Stimulated activated CD4-positive, alpha-beta T cell treated with anti-CD3 and anti-CD28 coated beads, Interleukin-1b, Interleukin-23, amount 100 ng/mL, for 48 hours (primary cell): ENCODE measurements at places on chromosomes 6 and 20.

- no peak for DNase-seq
Observed at GRCh38 chr6:52536424-52536916, 40.4 kb downstream of the TRAM2 start.

- no peak for DNase-seq
Observed at GRCh38 chr20:22974354-22974753, 60.8 kb upstream of the SSTR4 start.

DNA sequence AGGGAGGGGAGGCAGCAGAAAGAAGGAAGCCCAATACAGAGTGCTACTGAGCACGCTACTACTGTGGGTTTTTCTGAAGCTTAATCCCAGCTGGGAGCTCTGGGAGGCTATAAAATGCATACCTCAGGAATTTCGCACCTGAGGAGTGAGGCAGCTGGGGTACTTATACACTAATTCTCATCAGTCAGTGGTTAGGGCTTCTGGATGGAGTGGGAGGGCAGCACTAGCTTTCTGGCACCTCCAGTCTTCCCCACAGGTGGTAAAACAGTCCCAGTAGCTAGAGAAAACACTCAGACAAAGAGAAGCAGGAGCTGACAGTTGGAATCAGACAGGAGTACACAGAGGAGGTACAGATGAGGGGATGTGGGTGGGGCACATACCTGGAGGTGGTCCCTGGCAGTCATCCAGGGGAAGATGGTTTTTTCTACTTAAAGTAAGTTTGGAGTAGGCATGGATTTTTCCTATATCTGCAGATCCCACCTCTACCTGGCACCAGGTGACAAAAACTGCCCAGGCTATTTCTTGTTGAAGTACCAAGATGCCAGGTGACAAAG is 37.8 kb downstream of the CPXM1 start:
- no peak for DNase-seq

DNA sequence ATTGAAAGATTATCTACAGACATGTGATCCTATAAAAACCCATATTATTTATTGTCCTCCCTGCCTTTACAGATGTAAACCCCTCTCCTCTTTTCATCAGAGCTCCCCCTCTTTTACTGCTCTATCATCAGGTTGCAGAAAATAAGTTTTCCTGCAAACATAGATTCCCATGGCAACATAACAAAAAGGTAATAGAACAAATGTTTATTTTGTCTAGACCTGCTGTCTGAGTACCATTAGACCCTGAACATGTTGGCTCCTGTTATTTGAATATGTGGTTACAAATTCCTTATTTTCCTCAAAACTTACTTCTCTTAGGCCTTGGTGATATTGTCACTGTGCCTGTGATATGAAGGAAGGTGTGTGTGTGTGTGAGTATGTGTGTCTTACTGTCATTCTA is 11.5 kb downstream of the MAPK14 start:
- DNase-seq = no peak

DNA sequence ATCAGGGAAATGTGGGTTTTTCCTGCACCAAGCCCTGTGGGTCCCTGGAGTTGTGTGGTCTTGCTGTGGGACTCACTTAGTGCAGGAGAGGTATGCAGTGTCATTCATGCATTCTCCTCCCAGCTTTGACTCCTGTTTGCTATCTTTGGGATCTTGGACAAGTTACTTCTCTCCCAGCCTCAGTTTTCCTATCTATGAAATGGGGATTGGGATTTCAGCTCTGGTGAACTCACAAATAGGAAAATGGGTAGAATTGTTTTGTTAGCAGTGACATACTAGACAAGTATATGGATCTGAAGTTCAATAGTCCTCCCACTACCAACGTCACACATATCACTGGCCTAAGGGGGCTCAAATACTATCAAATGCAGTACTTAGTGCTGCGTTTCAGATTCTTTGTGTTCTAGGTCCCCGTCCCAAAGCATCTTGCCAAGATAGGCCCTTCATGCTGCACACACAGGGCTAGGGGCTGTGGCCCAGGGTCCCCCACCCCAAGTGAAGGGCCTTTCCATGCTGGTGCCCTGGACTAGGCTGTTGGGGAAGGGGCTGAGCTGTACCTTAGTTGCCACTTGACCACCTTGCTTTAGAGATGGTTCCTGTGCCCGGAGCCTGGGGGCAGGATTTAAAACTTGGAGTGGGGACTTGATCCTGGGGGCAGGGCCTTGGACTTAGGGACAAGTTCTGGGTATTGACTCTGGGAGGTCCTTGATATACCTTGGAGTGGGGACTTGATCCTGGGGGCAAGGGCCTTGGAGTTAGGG is 98.0 kb downstream of the TOX2 start:
- no peak for DNase-seq

- DNase-seq = no peak
Observed at GRCh38 chr6:24766680-24767462, 7.9 kb upstream of the GMNN start.

DNA sequence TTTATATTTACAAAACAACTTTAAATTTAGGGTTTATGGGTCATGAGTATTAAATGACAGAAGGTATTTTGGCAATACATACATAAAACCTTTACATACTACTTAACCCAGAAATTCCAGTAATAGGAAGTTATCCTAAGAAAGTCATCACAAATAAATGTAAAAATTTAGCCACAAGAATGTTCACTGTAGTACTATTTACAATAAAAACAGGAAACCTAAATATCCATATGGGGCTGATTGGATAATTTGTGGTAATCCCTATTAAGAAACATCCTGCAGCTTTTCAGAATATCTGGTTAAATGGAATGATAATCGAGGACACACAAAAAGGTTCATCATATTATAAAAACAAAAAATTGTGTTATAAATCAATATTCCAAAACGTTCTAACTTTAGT is 44.4 kb downstream of the TRAM2 start:
- DNase-seq = no peak

DNA sequence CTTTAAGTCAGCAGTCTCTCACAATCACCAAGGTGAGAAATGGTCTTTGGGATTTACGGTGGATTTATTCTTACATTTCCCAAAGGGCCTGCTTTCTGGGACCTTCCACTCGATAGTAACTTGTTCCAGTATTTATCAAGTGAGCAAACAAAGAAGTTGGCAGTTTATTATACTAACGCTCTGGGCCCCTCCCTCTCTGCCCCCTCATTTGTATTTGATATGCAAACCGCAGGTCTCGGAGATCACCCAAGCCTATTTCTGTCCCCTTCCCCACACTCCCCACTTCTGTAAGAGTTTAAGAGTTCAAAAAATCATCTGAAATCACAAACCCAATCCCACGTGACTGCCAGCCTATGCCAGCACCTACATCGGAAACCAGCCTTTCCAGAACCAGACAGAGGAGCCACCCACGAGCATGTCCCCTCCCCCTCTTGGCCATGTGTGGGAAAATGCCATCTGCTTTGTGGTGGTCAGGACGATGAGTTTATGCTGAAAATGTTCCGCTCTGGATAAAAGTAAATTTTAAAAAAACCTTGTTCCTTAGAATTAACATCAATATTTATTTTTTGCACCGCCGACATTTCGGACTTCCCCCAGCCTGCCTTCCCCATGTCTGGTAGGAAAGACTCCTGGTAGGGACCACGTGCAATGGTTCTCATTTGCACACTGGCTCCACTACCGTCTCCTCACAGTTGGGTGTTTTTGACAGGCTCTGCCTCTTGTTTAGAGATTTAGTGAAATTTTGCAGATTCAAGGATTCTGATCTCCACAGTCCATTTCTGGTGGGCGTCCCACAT is 281.0 kb downstream of the TFAP2C start:
- DNase-seq = no peak

- DNase-seq = no peak
Observed at GRCh38 chr20:63090052-63090451, 83.3 kb upstream of the BHLHE23 start.

DNA sequence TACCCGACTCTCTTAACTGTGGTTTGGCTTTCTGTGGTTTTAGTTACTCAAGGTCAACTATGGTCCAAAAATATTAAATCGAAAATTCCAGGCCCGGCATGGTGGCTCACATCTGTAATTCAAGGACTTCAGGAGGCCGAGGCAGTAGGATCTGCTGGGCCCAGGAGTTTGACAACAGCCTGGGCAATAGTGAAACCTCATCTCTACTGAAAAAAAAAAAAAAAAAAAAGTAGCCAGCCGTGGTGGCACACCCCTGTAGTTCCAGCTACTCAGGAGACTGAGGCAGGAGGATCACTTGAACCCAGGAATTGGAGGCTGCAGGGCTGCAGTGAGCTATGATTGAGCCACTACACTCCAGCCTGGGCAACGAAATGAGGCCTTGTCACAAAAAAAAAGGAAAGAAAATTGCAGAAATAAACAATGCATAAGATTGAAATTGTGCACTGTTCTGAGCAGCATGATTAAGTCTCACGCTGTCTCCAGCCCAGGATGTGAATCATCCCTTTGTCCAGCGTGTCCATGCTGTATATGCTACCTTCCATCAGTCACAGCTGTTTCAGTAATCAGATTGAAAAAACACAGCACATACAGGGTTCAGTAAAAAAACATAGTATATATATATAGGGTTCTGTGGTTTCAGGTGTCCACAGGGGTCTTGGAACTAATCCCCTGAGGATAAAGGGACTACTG is 40.7 kb downstream of the RGS17 start:
- no peak for DNase-seq

DNA sequence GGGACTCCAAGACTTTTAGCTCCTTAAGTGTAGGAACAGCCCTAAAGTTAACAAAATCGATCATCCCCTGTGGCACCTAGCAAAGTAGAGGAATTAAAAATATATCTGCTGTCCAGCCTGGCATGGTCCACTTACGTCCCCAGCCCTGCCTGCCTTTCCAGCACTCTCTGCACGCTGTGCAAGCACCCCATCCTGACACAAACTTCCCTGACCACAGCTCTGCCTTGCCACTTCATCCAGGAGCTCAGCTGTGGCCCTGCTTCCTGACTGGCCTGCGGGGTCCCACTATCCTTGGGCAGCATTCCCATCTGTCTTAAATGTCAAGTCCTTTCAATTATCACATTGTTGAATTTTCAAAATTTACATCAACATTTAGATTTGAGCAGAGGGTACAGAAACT is 39.0 kb downstream of the BLOC1S5 start:
- no peak for DNase-seq

GRCh38 chr6:166636191-166636933 is 9.3 kb upstream of the RPS6KA2 start:
- no peak for DNase-seq

DNA sequence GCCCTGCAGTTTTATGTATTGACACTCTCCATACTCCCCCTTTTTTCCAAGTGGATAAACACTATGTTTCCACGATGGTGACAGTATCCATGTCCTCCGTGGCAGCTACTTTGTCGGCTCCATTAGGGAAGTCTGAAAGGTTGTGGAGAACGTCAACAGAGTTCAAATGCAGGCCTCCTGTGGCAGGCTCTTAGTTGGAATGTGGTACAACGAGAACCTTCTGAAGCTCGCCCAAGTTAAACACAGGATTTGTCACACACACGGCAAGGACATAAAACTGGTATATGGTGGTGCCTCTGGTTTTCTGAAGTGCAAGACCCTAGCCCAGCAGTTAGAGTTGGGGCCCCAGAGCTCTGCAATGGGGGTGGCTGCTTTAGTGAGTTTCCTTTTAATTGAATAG is 187.0 kb upstream of the TAB2 start:
- DNase-seq = no peak

DNA sequence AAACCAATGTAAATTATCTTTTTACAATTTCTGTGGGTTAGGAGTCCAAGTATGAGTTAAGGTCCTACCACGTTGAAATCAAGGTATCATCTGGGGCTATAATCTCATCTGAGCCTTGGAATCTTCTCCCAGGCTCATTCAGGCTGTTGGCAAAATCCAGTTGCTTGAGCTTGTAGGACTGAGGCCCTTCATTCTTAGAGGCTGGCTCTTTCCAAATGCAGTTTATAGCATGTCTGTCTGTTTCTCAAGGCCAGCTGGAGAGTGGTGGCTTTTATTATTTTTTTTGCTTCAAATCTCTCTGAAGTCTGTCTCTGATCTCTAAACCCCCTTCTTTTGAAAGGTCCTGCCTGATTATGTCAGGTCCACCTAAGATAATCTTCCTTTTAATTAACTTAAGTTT is 177.2 kb upstream of the ASCC3 start:
- DNase-seq = no peak

DNA sequence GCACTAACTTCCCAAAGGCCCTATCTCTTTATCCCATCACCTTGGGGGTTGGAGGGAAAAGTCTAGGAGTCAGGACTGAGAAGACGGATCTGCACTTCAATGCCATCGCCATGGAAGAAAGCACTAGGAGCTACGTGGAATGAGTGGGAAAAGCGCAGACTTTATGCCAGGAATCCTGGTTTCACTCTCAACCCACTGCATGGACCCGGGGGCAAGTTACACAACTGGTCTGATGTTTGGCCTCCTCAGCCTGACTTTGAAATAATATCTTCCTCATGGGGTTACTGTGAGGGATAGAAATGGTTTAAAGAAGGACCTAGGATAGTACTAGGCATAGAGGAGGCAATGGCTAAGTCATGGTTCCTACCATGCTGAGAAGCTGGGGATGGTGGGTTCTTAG is 13.5 kb upstream of the PSMG4 start:
- no peak for DNase-seq

DNA sequence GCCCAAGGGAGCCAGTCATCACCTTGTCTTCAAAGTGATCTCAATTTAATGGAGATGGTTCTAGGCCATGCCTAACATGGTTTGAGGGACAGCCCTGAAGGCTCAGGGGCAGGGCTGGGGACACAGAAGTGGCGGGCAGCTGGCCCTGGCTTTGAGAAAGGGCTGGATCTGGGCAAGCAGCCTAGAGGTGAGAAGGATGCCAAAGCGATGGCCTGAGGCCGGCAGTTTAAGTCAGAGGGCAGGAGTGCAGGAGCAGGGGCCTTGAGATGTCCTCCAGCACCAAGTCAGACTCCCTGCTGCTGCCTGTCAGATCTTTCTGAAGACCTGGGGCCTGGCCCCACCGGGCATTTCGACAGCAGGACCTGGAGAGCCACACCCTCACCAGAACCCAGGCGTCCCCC is 28.4 kb upstream of the APMAP start:
- DNase-seq = no peak

GRCh38 chr20:56422076-56422823 is 10.2 kb downstream of the CASS4 start:
- no peak for DNase-seq

- DNase-seq = no peak
Observed at GRCh38 chr6:112911959-112912358, 564.8 kb downstream of the RFPL4B start.

- DNase-seq = no peak
Observed at GRCh38 chr6:18078866-18079265, 43.6 kb downstream of the NHLRC1 start.

GRCh38 chr6:161557333-161558107 is 283.7 kb upstream of the AGPAT4 start:
- no peak for DNase-seq

GRCh38 chr6:108626777-108627176 is 66.1 kb downstream of the FOXO3 start:
- no peak for DNase-seq

DNA sequence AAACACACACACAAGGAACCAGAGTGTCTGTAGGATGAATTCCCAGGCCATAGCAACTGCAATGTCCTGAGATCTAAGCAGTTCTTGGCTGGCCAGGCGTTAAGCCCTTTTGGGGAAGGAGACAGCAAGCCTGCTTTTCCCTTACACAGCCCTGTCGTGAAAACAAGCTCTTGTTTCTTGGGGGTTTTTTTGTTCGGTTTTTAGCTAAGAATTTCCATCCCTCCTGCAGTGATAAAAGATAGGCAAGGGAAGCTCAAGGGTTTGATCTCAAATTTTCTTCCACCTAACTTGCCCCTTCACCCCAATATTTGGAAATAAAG is 1.5 kb downstream of the TNFRSF21 start:
- DNase-seq = no peak

GRCh38 chr6:83352424-83353061 is 78.3 kb downstream of the ME1 start:
- no peak for DNase-seq

- DNase-seq = no peak
Observed at GRCh38 chr20:2261046-2261485, 34.7 kb upstream of the TGM3 start.

GRCh38 chr6:7493866-7494265 is 47.6 kb upstream of the DSP start:
- no peak for DNase-seq
